Left ventricle myocardium superior (tissue), 1 donor: ENCODE measurements at places on chromosomes 2 and 18. TPM values are rescaled to one million over a fixed set of nuclear protein-coding genes. Genes with fewer than 3 reads are reported as not detected.

MTX2 gene
- total RNA-seq = 55.4 TPM

TEKT4 gene
- total RNA-seq = not detected

PLA2R1 gene
- 2.9 TPM for total RNA-seq

GMCL1 gene
- total RNA-seq = 3.6 TPM

ASPRV1 gene
- 0.84 TPM for total RNA-seq

SNTG2 gene
- total RNA-seq = 0.77 TPM

KLHL30 gene
- total RNA-seq = 22.0 TPM

ADRA2B gene
- total RNA-seq = 5.0 TPM

PLGLB2 gene
- total RNA-seq = 1.7 TPM

CYP20A1 gene
- 10.4 TPM for total RNA-seq

SPATS2L gene
- 98.0 TPM for total RNA-seq

GRCh38 chr2:154293864-154294263 is 404.6 kb upstream of the KCNJ3 start:
- DNase-seq = no peak

DNA sequence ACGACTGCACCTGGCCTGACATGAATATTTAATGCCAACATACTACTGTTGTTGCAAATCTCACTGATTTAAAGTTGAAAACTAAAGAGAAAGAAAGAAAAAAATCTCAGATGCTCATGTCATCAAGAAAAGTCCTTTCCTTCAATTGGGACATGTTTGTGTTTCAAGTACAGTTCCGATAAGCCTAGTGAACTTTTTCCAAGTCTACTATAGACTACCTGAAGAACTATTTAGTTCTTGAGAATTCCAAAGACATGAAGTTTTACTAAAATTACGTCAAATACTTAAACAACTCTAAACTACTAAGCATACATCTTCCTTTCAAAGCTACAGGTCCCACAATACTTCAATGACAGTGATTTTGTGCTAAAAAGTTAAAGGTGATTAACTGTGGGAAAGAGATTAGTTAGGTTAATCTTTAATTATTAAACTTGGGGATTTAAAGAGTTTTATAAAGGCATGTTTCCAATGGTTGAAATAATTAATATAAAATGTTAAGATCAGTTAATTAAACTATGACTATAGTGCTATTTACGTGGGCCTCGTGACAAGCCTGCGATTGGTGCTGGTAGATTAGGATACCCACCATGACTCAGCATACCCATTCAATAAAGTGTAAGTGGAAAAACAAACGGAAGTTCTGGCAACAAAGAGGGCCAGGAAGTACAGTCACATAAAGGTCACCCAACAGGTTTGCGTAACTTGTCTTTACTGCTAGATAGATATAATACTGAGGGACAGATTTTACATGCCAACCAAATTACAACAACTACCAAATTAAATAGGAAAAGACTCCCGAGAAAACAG is 55.5 kb downstream of the SEPTIN10 start:
- no peak for DNase-seq

DNA sequence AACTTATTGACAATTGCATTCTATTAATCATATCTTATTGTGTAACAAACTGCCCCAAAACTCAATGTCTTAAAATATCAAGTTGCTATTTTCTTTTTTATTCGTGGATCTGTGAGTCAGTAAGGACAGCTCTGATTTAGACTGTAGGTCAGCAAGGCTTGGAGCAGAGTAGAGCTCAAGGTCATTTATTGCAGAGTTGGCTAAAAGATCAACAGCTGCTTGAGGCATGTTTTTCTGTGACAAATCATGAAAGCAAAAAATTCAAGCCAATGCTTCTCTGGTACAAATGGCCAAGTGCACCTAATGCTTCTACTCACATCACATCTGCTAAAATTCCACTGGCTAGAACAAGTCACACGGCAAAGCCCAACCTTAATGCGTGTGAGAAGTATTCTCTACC is 497.7 kb upstream of the LRATD1 start:
- no peak for DNase-seq

- DNase-seq = no peak
These were observed 22.2 kb downstream of the KCNG2 start for GRCh38 chr18:79819968-79820351.

GRCh38 chr2:189876271-189876670 is 92.0 kb downstream of the PMS1 start:
- no peak for DNase-seq

GRCh38 chr18:9434122-9434701 is 41.1 kb upstream of the RALBP1 start:
- DNase-seq = peak; percentile 34

GRCh38 chr18:59960272-59960671 is 60.5 kb downstream of the PMAIP1 start:
- no peak for DNase-seq

- no peak for DNase-seq
These were observed 595.8 kb downstream of the STK39 start for GRCh38 chr2:167651406-167652151.

- DNase-seq = no peak
These were observed 50.5 kb upstream of the GRB14 start for GRCh38 chr2:164671664-164672396.

- no peak for DNase-seq
These were observed 74.6 kb downstream of the PID1 start for GRCh38 chr2:229196448-229196847.

- DNase-seq = peak; percentile 55
These were observed 615 bp downstream of the ADNP2 start for GRCh38 chr18:80109676-80110078.

DNA sequence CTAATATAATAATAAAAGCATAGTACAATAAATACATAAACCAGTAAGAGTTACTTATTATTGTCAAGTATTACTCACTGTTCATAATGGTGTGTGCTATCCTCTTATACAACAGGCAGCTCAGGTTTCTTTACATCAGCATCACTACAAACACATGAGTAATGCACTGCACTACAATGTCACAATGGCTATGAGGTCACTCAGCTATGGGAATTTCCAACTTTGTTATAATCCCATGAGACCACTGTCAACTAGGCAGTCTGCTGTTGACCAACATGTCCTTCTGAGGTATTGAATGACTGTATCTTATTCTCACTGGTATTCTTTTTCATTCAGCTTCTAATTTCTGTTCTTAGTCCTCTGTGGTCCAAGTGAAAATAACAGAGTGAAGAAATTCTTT is 250.4 kb upstream of the DSEL start:
- no peak for DNase-seq

DNA sequence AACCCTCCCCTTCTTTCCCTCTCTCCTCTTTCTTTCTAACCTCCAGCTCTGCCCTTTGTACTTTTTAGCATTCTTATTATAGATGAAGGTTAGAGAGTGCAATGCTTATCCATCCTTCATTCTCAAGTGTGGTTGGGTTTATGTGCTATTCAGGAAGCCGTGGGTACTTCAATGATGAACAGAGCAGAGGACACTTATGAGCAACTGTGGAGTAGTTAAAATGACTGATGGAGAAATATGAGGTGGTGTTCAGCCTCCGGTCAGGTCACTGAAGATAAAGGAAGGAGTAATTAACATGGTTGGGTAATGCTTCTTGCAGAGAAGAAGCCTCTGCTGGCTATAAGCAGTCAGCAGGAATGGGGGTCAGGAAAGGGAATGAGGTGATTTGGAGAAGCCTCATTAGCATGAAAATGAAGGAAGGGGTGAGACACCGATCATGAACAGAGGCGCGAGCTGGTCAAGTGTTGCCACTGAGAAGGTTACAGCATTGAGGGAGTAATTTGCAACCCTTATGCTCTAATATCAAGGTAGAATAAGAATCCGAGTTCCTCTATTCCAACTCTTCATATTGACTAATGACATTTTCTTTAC is 174.7 kb downstream of the LPIN1 start:
- no peak for DNase-seq

GRCh38 chr2:134145519-134145918 is 108.4 kb upstream of the MGAT5 start:
- DNase-seq = no peak

DNA sequence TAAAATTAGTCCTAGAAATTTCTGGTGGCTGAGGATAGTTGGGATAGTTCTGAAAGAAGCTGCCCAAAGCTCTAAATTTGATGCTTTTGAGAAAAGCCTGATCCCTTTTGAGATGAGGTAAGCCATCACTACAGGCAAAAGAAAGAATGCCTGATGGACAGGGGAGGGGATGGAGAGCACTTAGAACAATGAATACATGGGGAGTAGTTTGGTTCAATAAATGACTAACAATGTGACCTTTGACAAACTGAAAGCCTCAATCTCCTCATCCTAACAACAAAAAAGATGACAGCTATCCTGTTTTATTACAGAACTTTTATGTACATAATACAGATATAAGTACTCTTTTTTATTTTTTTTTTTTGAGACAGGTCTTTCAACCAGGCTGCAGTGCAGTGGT is 42.7 kb downstream of the GFPT1 start:
- DNase-seq = no peak

GRCh38 chr2:201116959-201117734 is 1.2 kb downstream of the CFLAR start:
- DNase-seq = peak; percentile 77

DNA sequence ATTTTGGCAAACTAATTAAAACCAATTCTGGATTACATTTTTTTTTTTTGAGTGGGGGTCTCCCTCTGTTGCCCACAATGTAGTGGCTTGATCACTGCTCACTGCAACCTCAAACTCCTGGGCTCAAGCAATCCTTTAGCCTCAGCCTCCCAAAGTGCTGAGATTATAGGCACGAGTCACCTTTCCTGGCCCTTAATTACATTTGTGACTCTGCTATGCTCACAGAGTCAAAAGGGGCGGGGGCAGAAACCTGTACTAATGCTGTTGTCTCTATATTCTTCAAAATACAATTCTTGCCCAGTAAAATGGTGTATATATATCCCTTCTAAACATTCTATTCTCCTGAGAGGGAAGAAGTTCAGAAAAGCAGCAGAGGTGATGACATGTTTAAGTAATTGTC is 23.2 kb downstream of the PRKD3 start:
- DNase-seq = no peak

GRCh38 chr2:147398996-147399395 is 445.8 kb upstream of the ACVR2A start:
- no peak for DNase-seq

DNA sequence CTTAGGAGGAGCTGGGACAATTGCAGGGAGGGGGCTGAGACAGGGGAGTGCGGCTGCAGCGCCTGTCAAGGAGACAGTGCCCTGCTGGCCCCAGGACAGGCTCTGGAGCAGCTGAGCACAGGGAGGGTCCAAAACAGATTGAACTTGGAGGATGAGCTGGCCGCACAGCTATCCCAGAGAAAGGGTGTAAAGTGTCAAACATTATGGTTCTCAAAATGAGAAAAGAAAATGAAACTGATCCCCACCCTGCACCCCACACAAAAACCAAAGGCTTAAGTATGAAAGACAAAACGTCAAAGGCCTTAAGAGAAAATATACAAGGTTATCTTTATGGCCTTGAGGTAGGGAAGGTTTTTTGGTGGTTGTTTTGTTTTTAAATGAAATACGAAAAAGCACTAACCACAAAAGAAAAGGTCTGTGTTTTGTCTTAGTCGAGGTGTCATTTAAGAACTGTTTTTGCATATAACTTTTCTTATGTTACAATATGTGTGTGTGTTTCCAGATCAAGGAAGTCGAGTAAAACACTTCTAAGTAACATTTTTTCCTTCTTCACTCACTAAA is 111.8 kb downstream of the HDAC4 start:
- peak; percentile 55 for DNase-seq

DNA sequence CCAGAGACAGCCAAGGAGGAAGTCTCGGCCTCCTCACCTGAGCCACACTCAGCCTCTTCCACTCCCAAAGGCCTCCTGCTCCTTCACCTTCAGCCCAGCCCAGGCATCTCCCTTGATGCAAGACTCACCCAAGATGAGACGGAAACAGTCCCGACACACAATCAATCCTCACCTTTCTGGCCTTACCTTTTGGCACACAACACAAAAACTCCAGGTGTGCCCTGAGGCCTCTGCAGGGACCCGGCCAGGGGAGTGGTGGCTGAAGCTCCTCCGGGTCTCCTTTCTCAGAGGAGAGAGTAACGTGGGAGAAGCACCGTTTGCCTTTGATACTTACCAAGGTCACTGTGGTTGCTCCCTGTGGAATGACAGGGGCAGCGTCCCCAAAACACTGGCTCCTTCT is 23.8 kb upstream of the EFHD1 start:
- no peak for DNase-seq

GRCh38 chr2:177726931-177727348 is 334.4 kb downstream of the AGPS start:
- no peak for DNase-seq

GRCh38 chr2:3703757-3704355 is 481 bp downstream of the DCDC2C start:
- DNase-seq = no peak

DNA sequence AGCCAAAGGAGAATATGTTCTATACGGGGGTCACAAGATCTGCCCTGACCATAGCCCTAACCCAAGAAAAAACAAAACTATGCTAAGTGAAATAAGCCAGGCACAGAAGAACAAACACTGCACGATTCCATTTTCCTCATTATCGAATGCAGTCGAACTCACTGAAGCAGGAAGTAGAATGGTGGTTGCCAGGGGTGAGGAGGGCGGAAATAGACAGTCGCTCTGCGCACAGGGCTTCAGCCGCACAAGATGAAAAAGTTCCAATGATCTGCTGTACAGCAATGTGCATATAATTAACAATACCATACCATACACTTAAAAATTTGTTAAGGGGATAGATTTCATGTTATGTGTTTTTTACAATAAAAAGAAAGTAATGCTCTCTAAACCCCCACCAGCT is 257.7 kb downstream of the TXNL1 start:
- no peak for DNase-seq

DNA sequence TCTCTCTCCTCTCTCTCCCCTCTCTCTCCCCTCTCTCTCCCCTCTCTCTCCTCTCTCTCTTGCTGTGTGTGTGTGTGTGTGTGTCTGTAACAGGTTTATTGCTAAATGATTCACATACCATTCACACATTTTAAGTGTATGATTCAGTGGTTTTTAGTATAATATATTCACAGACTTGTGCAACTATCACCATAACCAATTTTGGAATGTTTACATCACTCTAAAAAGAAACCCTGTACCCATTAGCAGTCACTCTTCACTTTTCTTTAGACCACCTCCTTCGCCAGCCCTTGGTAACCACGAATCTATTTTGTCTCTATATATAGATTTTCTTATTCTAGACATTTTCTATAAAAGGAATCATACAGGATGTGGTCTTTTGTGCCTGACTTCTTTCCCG is 11.4 kb downstream of the THNSL2 start:
- DNase-seq = no peak

- DNase-seq = peak; percentile 33
These were observed 113.1 kb downstream of the NFATC1 start for GRCh38 chr18:79508565-79509535.

- DNase-seq = no peak
These were observed 1809.5 kb upstream of the CELF4 start for GRCh38 chr18:39375066-39375465.

- no peak for DNase-seq
These were observed 20.0 kb downstream of the WDFY1 start for GRCh38 chr2:223925106-223925505.

GRCh38 chr18:22902093-22902492 is 31.0 kb upstream of the RBBP8 start:
- no peak for DNase-seq

GRCh38 chr2:48483916-48484315 is 46.0 kb upstream of the STON1 start:
- no peak for DNase-seq
